Activated B cell treated with CpG ODN at 0.5 μM for 24 hours (primary cell): ENCODE measurements at places on chromosomes 1 and 21.

DNA sequence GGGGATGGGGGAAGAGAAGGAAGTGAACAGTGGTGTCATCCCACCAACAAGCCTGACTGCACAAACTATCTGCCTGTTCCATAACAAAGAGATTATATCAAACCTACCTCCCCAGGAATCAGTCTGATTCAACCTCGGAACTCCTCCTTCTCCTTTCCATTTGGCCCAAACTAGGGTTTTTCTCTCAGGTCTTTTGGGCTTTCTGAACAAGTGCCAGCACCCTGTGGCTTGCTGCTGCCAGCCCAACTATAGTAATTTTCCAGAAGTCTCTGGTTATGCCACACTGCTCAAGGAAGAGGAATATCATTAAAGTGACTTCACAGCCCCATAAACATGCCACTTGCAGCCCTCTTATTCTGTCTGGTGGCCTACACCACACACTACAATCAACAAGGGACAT, 70.5 kb downstream of the RGS7 start:
- H3K36me3 ChIP-seq: no peaks in the 10 kb centered on the region
- no peak overlapping the region for H3K27ac ChIP-seq
- H3K4me3 ChIP-seq: no peak overlapping the region
- no peaks in the 10 kb centered on the region for H3K4me1 ChIP-seq
- DNase-seq: no peak

GRCh38 chr1:101595881-101596374, 359.1 kb downstream of the S1PR1 start:
- no peak overlapping the region for H3K4me3 ChIP-seq
- no peaks in the 10 kb centered on the region for H3K36me3 ChIP-seq
- no peak overlapping the region for H3K27ac ChIP-seq
- no peaks in the 10 kb centered on the region for H3K27me3 ChIP-seq

GRCh38 chr1:160226623-160227022, 21.4 kb downstream of the PEA15 start:
- H3K27me3 ChIP-seq: no peaks in the 10 kb centered on the region
- H3K4me3 ChIP-seq: no peak overlapping the region
- no peak overlapping the region for H3K27ac ChIP-seq
- DNase-seq: no peak

DNA sequence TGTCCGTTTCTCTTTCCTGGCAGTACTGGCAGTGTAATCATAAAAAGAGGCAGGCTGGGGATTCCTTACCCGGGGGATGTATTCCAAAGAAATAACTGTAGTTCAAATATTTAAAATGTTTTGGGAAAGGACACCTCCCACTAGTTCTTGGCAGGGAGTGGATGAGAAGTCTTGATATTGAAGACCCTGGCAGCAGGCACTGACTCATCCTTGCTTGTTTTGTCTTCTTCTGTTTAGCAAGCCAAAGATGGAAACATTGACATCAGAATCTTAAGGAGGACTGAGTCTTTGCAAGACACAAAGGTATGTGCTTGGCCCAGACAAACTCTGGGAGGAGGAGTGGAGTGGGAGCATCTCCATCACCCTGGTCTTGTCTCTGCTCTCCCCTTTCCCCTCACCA, 639 bp downstream of the IL20 start:
- H3K27me3 ChIP-seq: peaks cover 21% of the 10 kb centered on the region
- H3K27ac ChIP-seq: no peak overlapping the region
- H3K4me3 ChIP-seq: no peak overlapping the region
- H3K4me1 ChIP-seq: peaks cover 6% of the 10 kb centered on the region

- H3K4me3 ChIP-seq: no peak overlapping the region
- H3K27me3 ChIP-seq: no peaks in the 10 kb centered on the region
- no peak for DNase-seq
- H3K36me3 ChIP-seq: no peaks in the 10 kb centered on the region
These were observed 34.8 kb downstream of the ACOT7 start for GRCh38 chr1:6358757-6359201.

DNA sequence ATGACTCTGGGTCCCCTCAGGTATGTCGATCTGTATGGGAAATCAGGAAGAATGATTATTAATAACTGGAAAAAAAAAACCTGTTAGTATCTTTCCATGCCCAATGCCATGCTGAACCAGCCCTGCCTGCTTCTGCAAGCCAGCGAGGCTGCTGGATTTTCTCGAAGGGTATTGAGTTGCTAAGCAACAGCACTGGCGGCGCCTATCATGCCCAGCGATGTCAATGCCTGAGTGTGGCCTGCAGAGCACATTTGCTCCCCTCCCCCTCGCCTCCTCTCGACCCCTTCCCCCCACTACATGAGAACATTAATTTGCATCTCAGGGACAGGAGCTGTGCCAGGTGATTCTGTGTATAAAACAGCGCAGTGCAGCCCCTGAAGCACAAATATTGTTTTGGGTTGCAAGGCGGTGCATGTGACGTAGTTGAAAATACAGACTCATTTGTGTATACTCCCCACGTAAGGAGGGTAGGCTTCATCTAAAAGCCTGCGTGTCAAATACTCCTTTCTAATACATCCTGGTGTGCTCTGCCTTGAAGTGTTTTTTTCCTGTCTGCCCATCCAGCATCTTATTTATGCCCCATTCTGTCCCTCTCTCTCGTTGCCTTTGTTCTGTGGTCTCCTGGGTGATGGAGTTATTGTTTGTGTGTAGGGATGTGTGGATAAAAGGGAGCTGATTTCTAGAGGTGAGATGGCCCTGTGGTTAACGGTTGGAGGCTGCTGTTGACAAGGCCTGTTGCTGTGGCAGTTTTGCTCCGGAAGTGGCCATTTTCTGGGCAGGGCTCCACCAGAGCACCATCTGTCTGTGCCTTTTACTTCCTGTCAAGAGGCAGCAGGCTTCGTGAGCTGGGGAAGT, 32.7 kb upstream of the ATP5PO start:
- H3K27ac ChIP-seq: peak overlapping the region; percentile 92
- no peaks in the 10 kb centered on the region for H3K27me3 ChIP-seq
- peak overlapping the region; percentile 75 for H3K4me3 ChIP-seq
- peaks cover 55% of the 10 kb centered on the region for H3K4me1 ChIP-seq
- DNase-seq: peak; percentile 28

DNA sequence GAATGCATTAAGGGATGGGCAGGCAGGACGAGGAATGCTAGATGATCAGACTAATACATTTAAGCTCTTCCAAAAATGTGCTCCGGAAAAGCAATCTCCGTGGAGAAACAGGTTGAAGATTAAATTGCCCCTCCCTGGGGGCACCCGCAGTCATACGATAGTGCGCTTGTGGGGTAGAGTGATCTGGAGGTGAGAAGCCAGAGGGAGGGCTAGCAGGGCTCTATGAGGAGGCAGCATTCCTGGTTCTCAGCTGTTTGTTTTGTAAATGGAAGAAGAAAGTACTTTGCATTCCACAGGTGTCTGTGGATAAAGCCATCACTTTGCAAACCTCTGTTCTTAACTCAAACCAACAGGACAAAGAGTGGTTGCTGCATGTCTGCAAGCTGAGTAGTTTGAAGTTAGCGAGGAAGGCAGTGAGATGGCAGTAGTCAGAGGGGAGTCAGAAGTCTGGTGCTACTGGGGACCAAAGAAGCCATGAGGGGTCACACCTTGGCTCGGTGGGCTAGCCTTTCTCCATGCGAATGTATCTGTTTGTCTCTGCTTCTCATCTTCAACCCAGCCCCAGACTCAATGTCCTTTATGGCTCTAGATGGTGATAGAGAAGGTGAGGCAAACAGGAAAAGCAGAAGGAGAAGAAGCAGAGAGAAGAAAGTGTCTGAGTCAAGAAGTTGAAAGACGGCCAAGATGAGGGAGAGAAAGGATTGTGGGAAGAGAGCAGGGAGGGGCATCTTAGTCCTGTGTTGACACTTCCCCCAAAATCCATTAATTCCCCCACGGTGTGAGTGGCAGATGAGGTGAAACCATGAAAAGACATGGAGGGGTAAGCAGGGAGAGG, 65.2 kb upstream of the GJA8 start:
- H3K4me3 ChIP-seq: no peak overlapping the region
- no peak for DNase-seq
- no peaks in the 10 kb centered on the region for H3K36me3 ChIP-seq
- no peaks in the 10 kb centered on the region for H3K4me1 ChIP-seq
- H3K27ac ChIP-seq: no peak overlapping the region

DNA sequence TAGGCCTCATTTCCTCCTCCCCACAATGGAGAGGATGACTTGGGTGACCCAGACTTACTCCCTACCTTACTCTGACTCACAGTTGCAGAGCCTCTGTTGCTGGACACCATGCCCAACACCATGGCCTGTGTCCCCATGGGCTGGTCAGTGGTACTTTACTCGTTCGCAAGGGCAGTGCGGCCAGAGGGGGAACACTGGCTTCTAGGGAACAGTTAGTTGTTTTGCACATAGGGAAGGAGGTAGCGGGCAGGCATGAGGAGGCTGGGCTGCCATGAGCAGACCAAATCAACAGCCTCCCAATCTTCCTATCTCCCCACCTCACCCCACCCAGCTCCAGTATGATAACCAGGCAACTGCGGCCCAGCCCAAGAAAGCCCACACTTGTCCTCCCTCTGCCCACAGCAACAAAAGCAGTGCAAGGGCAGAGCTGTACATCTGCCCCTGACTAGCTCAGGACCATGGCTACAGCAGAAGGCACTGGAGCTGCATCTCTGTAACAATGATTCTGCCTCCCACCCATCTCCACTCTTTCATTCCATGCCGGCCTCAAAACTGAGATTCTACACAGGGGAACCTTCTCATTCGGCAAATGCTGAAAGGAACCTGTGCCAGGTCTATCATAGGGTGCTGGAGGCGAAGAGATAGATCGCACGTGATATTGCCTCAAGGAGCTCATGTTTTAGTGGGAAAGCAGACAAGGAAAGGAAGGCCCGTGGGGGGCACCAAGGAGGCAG, 18.6 kb downstream of the TAL1 start:
- no peak for DNase-seq
- H3K4me1 ChIP-seq: no peaks in the 10 kb centered on the region
- H3K36me3 ChIP-seq: no peaks in the 10 kb centered on the region
- H3K27ac ChIP-seq: no peak overlapping the region
- peaks cover 8% of the 10 kb centered on the region for H3K27me3 ChIP-seq
- no peak overlapping the region for H3K4me3 ChIP-seq
